ENCODE measurements at places on chromosomes 6 and 20.

DNA sequence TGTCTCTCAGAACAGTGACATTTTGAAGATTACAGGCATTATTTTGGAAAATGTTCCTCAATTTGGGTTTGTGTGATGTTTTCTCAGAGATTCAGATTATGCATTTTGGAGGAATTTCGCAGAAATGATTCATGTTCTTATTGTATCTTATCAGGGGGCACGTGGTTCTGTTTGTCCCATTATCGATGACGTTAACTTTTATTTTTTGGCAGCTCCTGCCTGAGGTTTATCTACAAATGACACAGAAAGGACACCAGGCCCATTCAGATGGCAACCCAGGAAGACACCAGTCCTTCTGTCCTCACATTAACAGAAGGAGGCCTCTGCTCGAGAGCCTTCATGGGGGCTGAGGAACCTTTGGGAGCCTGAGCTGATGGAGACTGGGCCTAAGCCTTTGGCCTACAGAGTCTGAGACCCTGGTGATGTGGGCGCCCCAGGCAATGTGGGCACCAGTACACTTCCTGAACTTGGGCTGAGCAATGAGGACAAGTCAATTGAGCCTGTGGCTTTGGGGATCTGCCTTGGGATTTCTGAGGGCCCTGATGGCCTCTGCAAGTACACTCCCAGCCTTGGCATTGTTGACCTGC, 41.2 kb upstream of the EZR start:
- no peak for DNase-seq

DNA sequence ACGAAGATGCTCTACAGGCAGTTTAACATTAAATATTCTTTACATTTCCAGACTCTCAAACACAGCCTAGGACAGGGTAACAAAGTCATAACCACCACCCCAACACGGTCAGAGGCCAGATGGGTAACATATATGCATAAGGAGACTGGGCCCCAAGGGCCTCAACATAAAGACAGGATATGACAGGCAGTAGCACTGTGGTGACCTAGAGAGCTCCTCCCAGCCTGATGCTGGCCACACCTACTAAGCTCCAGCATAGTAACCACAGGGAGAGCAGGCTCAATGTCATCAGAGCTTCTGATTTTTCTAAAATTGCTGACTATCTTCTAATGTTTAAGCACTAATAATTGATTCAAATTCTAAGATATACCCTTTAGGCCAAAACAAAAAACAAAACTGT, 21.7 kb downstream of the SMLR1 start:
- DNase-seq = no peak

DNA sequence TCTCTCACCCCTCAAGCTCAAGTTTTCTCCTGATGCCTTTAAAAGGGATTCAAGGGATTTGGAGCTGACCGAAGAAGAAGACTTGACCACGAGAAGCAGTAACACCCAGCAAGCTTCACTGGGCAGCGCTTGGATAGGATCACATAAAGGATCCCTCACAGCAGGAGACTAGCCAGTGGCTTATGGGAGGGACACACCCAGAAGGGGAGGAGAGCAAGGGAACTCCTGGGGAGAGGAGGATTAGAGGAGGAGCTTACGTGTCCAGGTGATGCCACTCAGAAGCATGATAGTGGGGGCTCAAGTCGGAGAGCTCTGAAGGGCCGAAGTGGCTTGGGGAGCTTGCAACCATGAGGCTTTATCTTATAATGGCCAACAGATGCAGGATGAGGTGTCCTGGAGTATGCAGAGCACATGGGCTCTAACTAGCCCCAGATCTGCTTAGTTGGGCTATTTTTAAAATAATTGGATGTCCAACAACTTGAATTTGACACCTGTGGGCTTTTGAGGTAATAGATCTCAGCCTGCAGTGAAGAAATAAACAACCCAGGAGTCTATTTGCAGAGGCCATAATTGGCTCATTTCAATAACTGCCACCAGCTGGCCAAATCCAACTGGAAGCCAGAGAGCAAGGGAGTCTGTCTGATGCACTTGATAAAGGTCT, 137.9 kb upstream of the EXOC2 start:
- DNase-seq = no peak

DNA sequence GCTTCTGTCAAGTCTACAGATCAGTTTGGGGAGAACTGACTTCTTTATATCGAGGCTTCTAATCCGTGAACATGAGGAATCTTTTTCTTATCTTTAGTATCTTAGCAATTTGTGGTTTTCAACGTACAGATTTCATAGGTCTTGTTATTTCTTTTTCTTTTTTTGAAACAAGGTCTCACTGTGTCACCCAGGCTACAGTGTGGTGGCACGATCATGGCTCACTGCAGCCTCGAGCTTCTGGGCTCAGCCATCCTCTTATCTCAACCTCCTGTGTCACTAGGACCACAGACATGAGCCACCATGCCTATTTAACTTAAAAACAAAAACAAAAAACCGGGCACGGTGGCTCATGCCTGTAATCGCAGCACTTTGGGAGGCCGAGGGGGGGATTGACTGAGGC, 29.3 kb downstream of the DNAJC5 start:
- DNase-seq = no peak

- no peak for DNase-seq
These were observed 86.4 kb upstream of the TENT5A start for GRCh38 chr6:81838724-81839426.

GRCh38 chr20:49171909-49172308, 16.2 kb downstream of the STAU1 start:
- DNase-seq = no peak

DNA sequence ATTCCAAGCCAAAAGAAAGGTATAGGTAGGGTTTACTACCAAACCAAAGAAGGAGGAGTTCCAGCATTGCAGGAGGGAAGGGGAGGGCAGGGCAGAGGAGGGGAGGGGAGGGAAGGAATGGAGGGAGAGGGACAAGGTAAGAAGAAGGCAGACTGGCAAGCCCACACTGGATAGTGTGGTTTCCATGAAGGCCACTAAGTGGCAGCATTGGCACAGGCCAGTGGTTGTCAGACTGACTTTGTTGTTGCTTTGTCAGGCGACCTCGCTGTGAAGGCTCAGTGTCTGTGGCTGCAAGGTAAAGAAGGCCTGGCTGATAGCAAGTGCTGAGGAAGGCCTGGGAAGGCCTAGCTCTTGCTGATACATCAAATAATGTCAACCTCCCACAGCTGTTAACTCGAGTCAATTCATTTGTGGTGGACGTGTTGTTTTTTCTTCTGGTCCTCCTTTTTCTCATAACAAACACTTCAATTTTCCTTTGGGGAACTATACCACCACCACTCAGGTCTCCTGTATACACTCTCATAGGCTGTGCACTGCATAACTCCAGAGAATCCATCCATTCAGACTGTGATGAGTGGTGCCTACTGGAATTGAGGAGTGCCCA, 7.7 kb upstream of the ZNF334 start:
- peak; percentile 18 for DNase-seq

GRCh38 chr6:167733740-167734661, 92.7 kb upstream of the AFDN start:
- DNase-seq = no peak

DNA sequence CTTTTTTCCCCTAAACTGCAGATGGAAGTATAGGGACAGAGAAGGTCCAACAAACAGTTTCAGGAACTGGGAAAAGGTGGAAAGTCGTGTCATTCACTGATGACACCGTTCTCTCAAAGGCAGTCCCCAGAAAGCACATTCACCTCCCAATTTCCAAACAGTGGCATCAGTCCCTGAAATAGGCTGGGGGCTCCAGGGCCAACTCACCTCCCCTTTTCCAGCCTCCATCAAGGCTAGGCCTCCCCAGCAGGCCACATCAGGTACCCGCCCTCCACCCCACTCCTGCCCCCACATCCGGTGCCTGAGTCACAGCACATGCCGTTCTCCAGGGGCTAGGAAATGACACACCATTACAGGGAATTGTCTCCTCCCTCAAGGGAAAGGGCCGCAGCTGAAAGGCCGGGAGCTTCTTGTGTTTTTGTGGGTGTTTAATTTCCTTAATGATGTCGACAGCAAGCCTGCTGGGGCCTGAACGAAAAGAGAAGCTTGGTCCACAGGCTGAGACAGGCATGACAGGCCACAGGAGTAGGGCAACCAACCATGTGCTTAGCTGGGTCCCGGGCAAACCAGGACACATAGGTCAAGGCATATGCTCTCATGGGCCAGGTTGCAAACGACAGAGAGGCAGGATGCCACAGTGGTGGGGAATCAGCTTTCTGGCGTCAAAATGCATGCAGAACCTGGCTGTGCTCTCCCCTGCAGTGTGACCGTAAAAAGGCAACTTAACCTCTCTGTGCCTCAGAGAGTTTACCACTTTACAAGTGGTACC, 39.2 kb downstream of the ZMYND8 start:
- DNase-seq = peak; percentile 28

DNA sequence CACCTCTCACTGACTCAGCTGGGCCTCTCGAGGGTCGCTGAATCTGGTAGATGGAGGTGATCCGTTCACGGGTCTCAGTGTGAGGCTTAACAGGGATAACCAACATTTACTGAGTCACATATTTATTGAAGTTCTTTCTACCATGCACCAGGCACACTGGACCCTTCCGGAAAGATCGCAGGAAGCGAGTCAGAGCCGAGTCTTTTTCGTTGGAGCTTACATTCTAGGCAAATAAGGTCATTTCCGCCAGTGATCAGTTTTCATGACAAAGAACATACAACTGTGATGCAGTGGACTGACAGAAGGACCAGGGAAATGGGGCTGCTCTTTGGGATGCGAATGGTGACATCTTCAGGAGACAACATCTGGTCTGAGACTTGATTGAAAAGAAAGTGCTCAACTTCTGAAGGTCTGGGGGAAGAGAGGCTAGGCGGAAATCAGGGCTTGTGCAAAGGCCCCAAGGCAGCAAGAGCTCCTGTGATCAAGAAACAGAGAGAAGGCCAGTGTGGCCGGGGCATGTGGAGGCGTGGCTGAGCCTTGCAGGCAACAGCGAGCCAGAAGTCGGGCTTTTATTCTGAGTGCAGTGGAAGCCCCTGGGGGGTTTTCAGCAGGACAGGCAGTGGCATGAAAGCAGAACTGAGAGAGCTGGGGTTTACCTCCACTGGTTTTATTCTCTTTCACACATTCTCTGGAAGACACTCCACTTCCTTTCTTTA, 56.7 kb downstream of the APCDD1L start:
- no peak for DNase-seq

- DNase-seq = no peak
These were observed 15.7 kb upstream of the TBC1D22B start for GRCh38 chr6:37241775-37242428.

- no peak for DNase-seq
These were observed 320.6 kb upstream of the AGPAT4 start for GRCh38 chr6:161594412-161594811.

DNA sequence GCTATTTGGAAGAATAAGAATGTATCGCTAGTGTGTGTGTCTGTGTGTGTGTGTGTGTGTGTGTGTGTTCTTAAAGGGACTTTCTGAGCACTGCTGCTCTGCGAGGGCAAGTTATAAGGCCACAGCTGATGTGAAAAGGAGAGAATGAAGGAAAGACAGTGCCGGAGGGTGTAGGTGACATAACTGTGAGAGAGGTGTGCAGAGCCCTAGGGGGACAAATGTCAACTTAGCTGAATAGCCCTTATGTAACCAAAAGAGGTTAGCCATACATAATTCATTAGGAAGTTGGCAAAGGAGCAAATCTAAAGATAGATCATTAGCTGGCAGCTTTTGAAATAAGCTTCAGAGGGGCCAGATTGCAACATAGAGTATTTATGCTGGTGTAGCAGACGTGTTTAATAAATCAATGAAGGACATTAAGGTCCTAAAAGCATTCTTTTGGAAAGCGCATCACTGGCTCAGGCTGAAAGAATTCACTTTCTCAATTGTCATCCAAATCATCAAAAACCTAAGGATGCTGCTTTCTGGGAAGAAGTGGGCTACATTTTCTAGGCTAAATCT, 81.0 kb downstream of the NDUFAF5 start:
- no peak for DNase-seq

DNA sequence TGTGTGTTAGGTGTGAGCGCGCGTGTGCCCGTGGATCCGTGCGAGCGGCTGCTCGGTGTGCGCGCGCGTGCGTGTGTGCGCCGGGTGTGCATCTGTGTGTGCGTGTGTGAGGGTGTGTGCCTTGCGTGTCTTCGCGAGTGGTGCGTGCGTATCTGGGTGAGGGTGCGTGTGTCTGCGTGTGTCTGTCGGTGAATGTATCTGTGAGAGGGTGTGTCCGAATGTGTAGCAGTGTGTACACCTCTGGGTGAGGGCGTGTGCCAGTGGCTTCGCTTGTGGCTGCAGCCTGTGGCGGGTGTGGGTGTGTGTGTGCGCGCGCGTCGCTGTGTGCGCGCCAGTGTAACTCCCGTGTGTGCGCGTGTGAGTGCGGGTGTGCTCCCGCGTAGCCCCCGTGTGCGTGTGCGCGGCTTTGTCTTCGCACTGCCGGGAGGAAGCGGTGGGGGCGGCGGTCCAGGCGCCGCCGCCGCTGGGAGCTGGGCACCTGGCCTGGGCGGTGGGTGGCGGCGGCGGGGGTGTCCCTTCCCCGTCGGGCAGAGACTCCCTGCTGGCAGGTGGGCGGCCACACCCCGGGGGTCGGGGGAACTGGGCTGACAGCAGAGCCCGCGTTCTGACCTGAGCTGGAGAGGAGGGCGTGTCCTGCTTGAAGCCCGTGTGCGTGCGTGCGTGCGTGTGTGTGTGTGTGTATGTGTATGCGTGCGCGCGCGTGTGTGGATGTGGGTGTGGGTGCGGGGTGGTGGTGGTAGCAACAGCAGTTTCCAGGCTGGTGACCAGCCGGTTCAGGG, 61.3 kb upstream of the EPB41L1 start:
- DNase-seq = no peak

DNA sequence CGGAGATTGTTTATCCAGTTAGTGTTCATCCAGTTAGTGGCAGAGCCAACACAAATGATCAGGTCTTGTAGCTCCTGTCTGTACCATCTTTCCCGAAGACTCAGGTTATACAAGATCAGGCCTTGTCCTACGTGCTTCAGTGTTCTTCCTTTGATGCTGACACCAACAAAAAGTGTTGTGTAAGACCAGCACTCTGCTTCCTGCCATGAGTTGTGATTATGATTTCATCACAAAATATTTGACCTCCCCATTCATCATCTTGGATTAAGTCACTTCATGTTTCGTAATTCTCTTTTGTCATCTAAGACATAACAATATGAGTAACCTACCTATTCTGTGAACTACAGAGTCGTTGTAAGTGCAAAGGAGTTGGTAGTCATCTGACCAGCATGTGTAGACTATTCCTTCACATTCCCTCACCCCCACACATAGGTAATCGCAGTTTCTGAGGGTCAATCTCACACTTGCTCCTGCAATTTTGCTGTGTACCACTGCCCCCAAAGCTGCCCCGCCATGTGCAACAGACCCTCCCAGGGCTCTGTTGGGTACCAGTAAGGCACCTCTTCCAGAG, 135.6 kb upstream of the SLC22A23 start:
- no peak for DNase-seq

GRCh38 chr6:16762550-16763477, 1.6 kb upstream of the ATXN1 start:
- DNase-seq = peak; percentile 14

DNA sequence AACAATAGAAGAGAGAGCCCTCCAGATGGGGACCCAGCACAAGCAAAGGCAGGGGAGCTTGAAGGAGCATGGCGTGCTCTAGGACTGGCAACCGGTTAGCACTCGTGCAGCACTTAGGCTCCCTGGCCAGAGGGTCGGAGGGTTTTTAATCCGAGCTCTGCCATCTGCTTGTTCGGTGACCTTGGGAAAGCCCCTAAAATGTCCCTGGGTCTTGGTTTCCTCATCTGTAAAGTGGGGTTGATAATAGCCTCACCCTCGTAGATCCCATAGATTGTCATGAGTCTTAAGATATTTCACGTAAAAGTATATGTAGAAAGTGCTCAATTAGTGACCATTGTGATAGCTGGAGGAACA, 16.6 kb upstream of the HCK start:
- no peak for DNase-seq

GRCh38 chr6:77072694-77073409, 390.4 kb downstream of the HTR1B start:
- DNase-seq = no peak

- DNase-seq = no peak
These were observed 55.1 kb downstream of the IL20RA start for GRCh38 chr6:136989571-136990241.
